ENCODE measurements at places on chromosomes 3 and 15. TPM values are rescaled to one million over a fixed set of nuclear protein-coding genes. Genes with fewer than 3 reads are reported as not detected.

The GP9 gene
- total RNA-seq, result not detected

The SMCO1 gene
- total RNA-seq, result not detected

The FBXW12 gene
- total RNA-seq, result 4.0 TPM

The HES1 gene
- 43.1 TPM for total RNA-seq

The CYP1A2 gene
- not detected for total RNA-seq

The CCDC9B gene
- 18.3 TPM for total RNA-seq

The MUC20 gene
- 8.0 TPM for total RNA-seq

The UMPS gene
- total RNA-seq, result 10.8 TPM

The EIF2B5 gene
- total RNA-seq, result 22.1 TPM

The EOMES gene
- total RNA-seq, result 0.09 TPM

Measured in pancreas (tissue), 10 donors.